Activated B cell treated with CpG ODN at 0.5 μM for 24 hours (primary cell): ENCODE measurements at places on chromosomes 16 and 17. TPM values are rescaled to one million over a fixed set of nuclear protein-coding genes. Genes with fewer than 3 reads are reported as not detected.

The CDH11 gene
- not detected in 2 replicates for total RNA-seq

DNA sequence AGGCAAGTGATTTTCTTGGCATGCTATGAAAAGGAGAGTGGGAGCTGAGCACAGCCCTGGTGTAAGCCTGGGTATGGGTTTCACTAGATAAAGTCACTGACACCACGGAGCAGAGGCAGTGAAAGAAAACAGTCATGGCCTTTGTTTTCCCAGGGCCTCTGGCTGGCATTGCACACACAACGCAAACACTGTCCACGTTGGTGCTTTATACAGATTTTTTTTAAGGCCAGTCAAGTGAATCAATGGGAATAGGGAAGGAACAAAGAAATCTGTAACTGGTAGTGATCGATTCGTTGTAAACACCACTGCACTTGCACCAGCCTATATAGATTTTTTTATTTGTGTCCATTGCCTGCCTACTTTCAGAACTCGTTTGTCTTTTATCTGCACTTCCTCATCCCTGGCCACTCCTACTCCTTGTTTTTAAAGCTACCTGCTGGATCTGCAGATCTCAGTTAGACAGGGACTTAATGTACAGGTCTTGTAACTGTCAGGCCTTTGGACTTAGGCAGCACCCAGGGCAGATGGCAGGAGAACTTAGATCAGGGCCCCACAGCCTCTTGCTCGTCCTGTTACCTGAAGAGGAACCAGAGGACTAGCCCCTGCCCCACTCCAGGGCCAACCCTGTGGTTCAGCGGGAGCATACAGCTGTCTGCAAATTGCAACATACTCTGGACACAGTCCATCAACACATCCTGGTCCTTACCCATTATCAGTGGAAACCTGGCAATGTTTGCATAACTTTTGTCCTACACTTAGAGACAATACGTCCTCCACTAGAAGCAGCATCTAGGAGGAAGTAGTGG is 10.6 kb upstream of the TMIGD1 start:
- H3K27me3 ChIP-seq: peaks cover 2% of the 10 kb centered on the region
- no peak overlapping the region for H3K27ac ChIP-seq

The TBX21 gene
- total RNA-seq: 3.6 and 3.8 TPM in 2 replicates

- DNase-seq: peak; percentile 60
- peak overlapping the region; percentile 97 for H3K27ac ChIP-seq
- H3K4me1 ChIP-seq: peaks cover 39% of the 10 kb centered on the region
- H3K36me3 ChIP-seq: peaks cover 38% of the 10 kb centered on the region
These were observed 2.5 kb downstream of the CORO1A start for GRCh38 chr16:30185683-30186421.

- peak overlapping the region; percentile 99 for H3K27ac ChIP-seq
- peak; percentile 55 for DNase-seq
- peaks cover 46% of the 10 kb centered on the region for H3K4me1 ChIP-seq
These were observed 527 bp downstream of the EIF5A start for GRCh38 chr17:7307686-7308624.

- H3K27ac ChIP-seq: no peak overlapping the region
- no peaks in the 10 kb centered on the region for H3K4me1 ChIP-seq
- H3K4me3 ChIP-seq: no peak overlapping the region
- no peak for DNase-seq
These were observed 78.0 kb downstream of the MYO1D start for GRCh38 chr17:32798938-32799337.

The ADAMTS18 gene
- total RNA-seq: not detected in 2 replicates

DNA sequence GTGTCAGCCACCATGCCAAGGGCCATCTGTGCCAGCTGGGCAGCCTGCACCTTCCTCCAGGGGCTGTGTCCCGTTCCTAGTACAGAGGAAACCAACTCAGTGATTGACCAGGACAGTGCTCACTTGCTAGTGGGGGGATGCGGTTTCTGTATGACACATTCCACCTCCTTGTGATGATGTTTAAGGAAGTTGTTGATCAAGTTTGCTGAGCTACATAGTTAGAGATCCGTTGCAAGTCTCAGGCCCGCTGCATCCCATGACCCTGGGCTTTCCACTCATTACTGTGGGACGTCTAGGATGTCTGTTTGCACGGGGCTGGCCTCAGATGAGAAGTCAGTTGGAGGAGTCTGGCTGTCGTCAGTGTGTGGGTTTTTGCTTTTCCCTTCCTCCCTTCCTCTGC is 33.6 kb downstream of the RNF213 start:
- peaks cover 88% of the 10 kb centered on the region for H3K36me3 ChIP-seq
- no peaks in the 10 kb centered on the region for H3K4me1 ChIP-seq
- H3K27ac ChIP-seq: no peak overlapping the region
- no peak for DNase-seq
- no peaks in the 10 kb centered on the region for H3K27me3 ChIP-seq

The GAS7 gene
- total RNA-seq: 39.8 and 44.2 TPM in 2 replicates

The TMED6 gene
- 2.0 and 2.8 TPM in 2 replicates for total RNA-seq

DNA sequence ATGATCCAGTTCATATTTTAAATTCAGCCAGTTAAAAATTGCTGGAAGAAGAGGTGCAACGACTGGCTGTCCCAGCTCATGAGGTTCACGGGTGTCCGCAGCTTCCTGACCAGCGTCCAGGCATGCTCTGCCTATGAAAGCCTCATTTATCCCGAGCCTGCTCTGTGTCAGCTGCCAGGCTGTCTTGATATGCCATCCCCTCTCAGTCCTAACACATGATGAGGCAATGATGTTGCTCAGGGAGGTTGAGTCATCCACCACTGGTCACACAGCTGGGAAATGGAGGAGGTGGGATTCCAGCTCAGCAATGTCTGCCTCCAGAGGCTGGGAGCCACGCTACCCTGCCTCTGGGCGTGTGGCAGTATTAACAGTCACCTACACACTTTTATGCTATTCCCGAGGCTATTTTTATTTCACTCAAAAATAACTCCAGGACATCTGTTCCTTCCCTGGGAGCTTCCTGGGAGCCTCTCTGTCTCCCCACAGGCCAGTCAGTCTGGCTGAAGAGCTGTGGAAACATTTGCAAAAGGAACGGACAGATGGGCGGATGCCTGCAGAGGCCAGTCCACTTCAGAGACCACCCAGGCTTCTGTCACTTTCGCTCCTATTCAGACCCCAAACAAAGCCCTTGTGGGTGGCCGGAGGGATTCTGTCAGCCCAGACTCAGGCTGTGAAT is 22.5 kb downstream of the RAB11FIP4 start:
- H3K27me3 ChIP-seq: peaks cover 7% of the 10 kb centered on the region
- no peaks in the 10 kb centered on the region for H3K36me3 ChIP-seq
- no peak overlapping the region for H3K4me3 ChIP-seq
- no peak for DNase-seq
- peaks cover 6% of the 10 kb centered on the region for H3K4me1 ChIP-seq

The YBX2 gene
- total RNA-seq: 0.16 TPM in 1 of 2 replicates, not detected in the other

DNA sequence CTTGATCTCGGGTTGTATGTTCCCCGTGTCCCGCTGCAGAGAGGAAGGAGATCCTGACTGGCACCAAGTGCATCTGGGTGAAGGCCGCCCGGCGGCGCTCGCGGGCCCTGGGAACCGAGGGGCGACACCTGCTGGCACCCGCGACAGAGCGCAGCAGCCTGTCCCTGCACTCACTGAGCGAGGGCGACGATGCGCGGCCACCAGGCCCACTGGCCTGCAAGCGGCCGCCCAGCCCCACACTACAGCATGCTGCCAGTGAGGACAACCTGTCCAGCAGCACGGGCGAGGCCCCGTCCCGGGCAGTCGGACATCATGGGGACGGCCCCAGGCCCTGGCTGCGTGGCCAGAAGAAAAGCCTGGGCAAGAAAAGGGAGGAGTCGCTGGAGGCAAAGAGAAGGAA is 7.5 kb downstream of the BTBD17 start:
- H3K4me3 ChIP-seq: no peak overlapping the region
- peaks cover 49% of the 10 kb centered on the region for H3K27me3 ChIP-seq
- H3K27ac ChIP-seq: no peak overlapping the region
- H3K4me1 ChIP-seq: peaks cover 5% of the 10 kb centered on the region

DNA sequence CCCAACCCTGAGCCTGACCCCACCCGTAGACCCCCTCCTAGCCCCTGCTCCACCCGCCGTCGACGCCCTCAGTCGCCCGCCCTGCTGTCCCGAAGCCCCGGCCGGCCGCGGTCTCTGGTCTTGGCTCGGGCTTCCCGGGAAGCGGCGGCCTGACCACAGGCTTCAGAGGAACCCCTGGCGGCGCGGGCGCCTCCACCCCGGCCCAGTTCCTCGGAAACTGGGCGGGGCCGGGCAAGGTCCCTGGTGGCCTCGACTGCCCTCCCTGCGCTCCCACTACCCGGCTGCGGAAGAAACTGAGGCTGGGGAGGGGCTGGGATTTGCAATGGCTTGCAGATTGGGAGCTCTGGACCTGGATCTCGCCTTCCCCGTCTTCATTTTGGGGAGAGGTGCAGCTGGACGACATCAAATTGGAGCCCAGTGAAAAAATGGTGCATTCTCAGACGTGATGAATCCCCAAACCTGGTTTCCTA is 692 bp upstream of the SOCS1 start:
- H3K27ac ChIP-seq: peak overlapping the region; percentile 98
- peaks cover 55% of the 10 kb centered on the region for H3K4me1 ChIP-seq

The TERB1 gene
- 0.27 TPM in 1 of 2 replicates, not detected in the other for total RNA-seq

The RPL19 gene
- 3,324 and 3,891 TPM in 2 replicates for total RNA-seq

DNA sequence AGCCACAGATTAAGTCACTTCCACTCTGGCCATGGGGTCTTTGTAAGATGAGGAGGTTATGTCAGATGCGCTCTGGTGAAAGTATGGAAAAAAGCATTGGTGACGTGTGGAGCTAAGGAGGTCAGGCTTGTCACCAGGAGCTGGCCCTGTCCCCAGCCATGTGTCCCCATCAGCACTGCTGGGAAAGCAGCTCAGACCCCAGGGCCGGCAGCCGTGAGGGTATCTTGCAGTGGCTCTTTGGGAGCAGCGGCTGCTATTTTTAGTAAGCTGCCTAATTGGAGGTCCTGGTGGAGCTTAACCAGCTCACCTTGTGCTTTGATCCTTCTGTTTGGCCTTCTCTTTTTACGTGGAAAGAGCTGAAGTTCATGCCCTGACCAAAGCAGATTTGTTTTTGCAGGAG is 60.9 kb downstream of the MPRIP start:
- no peaks in the 10 kb centered on the region for H3K27me3 ChIP-seq
- H3K27ac ChIP-seq: peak overlapping the region; percentile 9
- no peak for DNase-seq
- peaks cover 32% of the 10 kb centered on the region for H3K4me1 ChIP-seq
- peaks cover 43% of the 10 kb centered on the region for H3K36me3 ChIP-seq
- H3K4me3 ChIP-seq: no peak overlapping the region

The KRTAP1-3 gene
- total RNA-seq: not detected in 2 replicates

DNA sequence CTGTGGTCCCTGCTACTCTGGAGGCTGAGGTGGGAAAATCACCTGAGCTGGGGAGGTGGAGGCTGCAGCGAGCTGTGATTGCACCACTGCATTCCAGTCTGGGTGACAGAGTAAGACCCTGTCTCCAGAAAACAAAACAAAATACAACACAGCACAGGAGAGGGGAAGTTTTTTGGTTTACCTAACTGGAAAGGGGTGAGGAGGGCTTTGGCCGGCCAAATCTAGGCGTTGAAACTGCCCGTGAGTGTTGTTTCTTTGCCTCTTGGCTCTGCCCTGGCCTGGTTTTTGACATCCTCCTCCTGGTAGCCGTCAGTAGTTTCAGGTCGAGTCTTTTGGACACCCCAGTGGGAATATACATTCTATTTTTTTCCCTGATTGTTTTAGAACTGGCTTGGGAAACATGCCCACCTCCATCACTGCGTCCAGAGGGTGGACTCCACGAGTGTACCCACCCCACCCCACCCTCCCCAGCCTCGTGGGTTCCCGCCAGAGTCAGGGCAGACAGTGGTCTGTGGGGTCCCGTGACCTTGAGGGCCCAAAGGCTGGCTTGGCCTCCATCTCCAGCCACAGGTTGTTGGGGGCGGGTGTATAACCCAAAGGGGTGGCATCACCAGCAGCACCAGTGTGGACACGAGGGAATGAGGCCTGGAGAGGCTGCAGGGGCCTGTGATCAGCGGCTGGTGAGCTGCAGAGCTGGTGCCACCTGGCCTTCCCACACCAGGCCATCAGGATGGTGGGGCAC is 42.7 kb downstream of the NT5M start:
- H3K36me3 ChIP-seq: no peaks in the 10 kb centered on the region
- H3K4me3 ChIP-seq: no peak overlapping the region
- H3K27ac ChIP-seq: no peak overlapping the region
- DNase-seq: no peak
- no peaks in the 10 kb centered on the region for H3K4me1 ChIP-seq
- no peaks in the 10 kb centered on the region for H3K27me3 ChIP-seq

- peaks cover 86% of the 10 kb centered on the region for H3K4me1 ChIP-seq
- H3K27me3 ChIP-seq: no peaks in the 10 kb centered on the region
- no peak overlapping the region for H3K4me3 ChIP-seq
These were observed 7.0 kb downstream of the PHF12 start for GRCh38 chr17:28944343-28944742.

GRCh38 chr16:87094556-87094865 is 222.7 kb downstream of the C16orf95 start:
- no peaks in the 10 kb centered on the region for H3K4me1 ChIP-seq
- no peak overlapping the region for H3K4me3 ChIP-seq
- no peak overlapping the region for H3K27ac ChIP-seq
- peaks cover 8% of the 10 kb centered on the region for H3K27me3 ChIP-seq

The TSR3 gene
- 45.3 and 49.0 TPM in 2 replicates for total RNA-seq

DNA sequence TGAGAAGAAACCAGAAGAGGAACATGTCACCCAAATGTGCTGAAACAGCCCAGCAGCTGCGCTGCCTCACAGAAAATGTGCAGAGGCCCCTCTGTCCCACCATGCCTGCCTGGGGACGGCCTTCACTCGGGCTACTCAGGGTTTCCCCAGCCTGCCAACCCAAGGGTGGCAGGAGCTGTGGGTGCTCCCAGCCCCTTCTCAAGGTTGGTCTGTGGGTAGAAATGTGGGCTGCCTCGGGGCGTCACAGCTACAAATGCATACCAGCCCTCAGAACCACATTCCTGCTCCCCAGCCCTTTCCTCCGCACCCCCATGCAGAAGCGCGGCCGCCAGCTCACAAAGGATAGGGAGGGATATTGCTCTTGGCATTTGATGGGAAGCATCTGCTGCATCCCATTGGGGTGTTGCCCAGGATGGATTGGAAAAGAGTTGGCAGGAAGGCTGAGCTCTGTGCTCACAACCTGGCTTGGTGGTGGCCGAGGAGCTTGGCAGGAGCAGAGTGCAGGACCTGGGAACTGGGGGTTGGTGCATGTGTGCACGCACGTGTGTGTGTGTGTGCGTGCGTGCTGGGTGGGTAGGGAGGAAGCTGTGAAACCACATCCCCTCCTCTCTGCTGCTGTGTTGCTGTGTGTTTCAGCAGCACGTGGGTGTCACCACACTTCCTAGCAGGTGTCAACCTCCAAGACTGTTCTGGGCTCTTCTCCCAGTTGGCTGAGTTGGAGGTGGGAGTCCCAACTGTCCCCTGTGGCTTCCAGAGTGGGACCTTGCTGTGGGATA is 304.4 kb downstream of the SEC14L1 start:
- H3K27ac ChIP-seq: peak overlapping the region; percentile 94
- peak overlapping the region; percentile 80 for H3K4me3 ChIP-seq
- DNase-seq: peak; percentile 70
- H3K27me3 ChIP-seq: no peaks in the 10 kb centered on the region
- peaks cover 11% of the 10 kb centered on the region for H3K36me3 ChIP-seq
- H3K4me1 ChIP-seq: peaks cover 96% of the 10 kb centered on the region

GRCh38 chr17:29205047-29205446 is 24.8 kb upstream of the MYO18A start:
- H3K4me1 ChIP-seq: peaks cover 3% of the 10 kb centered on the region
- H3K4me3 ChIP-seq: no peak overlapping the region
- no peak for DNase-seq
- peaks cover 6% of the 10 kb centered on the region for H3K27me3 ChIP-seq
